ENCODE measurements at places on chromosomes 3 and 15.

DNA sequence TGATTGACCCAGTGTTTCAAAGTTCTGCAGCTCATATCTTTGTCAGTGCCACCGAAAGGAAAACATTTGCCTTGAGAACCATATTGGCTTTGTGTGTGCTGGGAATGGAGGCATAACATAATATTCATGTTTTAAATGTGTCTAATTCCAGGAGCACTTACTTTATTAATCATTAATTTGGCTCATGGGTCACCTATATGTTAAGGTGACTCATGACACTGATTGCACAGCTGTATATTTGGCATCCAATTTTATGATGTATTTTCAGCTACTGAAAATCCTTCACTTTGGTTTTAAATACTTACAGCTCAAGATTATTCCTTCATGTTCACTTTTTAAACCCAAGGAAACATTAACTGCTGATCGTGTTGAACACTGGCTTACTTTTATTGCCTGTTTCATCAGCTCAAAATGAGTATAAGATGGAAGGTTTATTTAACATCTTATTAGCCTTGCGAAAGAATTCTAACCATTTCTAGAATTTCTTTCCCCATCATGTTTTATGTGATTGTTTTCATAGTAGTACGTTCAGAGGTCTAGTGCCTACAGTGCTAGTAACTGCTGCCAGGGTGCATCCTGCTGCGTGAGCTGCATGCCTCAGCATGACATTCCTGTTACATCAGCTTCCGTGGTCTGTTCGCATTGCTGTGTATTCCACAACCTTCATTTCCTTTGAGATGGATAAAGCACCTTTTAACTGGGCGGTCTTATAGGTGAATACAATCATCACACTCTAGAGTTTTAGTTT lies 63.7 kb downstream of the LRCH3 start:
- no peak for DNase-seq

DNA sequence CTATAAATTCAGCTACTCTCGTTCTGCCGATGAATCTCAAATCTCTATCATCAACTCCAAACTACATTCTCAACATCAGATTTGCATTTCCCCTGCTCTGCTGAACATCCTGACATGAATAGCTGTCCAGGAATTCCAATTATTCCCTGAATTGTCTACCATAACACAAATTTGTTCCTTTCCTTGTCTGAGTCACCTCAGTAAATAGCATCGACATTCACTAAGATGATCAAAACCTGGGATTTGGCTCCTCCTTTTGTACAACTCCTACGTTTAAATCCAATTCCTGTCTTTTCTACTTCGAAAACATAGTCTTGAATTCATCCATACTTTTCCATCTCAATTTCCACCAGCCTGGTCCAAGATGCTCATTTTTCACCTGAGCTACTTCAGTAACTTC lies 107.0 kb downstream of the GREM1 start:
- no peak for DNase-seq

DNA sequence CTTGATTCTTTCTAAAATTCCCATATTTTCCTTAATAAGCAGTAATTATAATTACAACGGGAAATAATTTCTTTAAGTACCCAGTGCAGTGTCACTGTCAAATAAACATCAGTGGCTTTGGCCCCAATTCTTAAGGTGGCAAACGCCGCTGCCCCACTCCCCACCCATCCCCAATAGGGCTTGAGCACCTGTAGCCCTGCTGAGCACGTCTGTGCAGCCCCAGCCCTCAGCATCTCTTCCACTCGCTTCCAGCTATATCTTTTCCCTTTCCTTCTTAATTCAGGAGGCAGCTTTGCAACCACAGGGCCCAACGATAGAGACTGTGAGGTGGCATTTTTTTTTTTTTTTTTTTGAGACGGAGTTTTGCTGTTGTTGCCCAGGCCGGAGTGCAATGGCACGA lies 9.0 kb downstream of the PPM1M start:
- DNase-seq: no peak

- DNase-seq: no peak
Measured at GRCh38 chr3:22704571-22705354, 498.4 kb upstream of the UBE2E2 start.

DNA sequence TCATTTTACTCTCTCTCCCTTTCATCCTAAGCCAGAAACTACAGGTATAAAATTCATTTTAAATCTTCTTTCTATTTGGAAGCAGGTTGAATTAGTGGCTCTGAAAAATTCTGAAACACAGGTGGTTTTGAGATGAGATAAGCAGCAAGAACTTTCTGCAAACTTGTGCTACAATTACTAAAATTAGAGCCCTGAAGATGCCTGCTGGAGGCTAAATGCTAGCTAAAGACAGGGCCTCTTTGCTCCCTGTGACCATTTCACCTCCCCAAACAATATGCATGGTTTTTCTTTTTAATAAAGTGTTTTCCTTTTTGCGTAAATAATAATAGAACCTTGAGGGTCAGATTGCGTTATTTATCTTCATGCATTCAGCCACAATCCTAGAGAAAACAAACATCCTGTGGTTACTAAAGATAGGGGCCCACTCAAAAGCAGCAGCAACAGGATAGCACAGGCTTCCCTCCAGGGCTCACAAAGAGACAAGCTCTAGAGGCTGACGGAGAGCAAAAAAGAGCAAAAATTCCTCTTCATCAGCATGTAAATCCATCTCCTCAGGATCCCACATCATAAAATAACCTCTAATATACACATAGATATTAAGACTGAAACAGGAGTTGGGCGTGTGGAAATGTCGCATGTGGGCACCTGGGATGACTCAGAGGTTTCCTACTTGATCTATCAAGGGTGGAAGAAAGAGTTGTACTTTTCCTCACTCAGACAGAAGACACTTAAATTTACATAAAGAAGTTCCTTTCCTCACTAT lies 26.5 kb upstream of the CP start:
- no peak for DNase-seq

GRCh38 chr3:133531981-133532380 lies 41.5 kb upstream of the CDV3 start:
- no peak for DNase-seq

GRCh38 chr3:86961297-86961696 lies 29.7 kb downstream of the VGLL3 start:
- DNase-seq: no peak
